ENCODE measurements at places on chromosomes 4 and X. TPM values are rescaled to one million over a fixed set of nuclear protein-coding genes. Genes with fewer than 3 reads are reported as not detected.

DDIT4L gene
- 0.56 TPM for total RNA-seq

SLC34A2 gene
- not detected for total RNA-seq

SPANXA2 gene
- not detected for total RNA-seq

UGT8 gene
- not detected for total RNA-seq

DNA sequence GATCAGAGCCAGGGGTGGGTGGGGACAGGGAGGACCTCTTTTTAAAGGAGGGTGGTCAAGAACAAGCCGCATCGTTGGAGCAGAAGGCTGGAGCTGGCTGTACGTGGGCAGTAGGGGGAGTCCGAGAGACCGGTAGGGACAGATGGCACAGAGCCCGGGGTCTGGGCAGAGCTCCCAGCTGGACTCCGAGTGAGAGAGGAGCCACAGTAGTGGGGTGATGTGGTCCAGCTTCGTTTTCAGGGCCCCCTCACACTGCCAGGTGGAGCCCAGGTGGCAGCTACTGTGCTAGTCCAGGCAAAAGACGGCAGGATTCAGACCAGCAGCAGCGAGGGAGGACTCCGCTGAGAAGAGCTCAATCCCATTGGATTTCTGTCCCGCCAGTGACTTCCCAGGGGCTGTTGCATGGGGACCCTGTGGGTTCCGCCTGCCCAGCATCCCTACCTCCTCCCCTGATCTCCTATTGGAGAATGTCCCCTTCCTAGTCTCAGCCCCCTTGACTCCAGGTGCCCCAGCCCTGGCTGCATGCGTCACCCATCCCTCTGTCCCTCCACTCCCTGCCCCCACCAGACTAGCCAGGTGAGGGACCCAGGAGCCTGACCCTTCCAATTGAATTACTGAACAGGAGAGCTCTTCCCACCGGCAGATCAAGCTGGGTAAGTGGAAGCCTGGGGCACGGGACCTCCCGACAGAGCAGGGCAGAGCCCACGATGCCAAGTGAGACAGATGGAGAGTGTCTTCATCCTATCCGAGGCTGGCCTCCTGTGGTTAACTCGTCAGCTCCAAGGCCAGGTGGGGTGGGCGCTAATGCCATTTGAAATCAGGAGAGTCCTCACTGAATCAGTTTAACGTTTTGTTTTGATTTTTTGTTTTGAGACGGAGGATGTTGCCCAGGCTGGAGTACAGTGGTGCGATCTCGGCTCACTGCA, 2.9 kb downstream of the ARHGAP4 start:
- H3K27me3 ChIP-seq: no peaks in the 10 kb centered on the region
- DNase-seq: peak; percentile 60
- H3K4me1 ChIP-seq: peaks cover 25% of the 10 kb centered on the region

DNA sequence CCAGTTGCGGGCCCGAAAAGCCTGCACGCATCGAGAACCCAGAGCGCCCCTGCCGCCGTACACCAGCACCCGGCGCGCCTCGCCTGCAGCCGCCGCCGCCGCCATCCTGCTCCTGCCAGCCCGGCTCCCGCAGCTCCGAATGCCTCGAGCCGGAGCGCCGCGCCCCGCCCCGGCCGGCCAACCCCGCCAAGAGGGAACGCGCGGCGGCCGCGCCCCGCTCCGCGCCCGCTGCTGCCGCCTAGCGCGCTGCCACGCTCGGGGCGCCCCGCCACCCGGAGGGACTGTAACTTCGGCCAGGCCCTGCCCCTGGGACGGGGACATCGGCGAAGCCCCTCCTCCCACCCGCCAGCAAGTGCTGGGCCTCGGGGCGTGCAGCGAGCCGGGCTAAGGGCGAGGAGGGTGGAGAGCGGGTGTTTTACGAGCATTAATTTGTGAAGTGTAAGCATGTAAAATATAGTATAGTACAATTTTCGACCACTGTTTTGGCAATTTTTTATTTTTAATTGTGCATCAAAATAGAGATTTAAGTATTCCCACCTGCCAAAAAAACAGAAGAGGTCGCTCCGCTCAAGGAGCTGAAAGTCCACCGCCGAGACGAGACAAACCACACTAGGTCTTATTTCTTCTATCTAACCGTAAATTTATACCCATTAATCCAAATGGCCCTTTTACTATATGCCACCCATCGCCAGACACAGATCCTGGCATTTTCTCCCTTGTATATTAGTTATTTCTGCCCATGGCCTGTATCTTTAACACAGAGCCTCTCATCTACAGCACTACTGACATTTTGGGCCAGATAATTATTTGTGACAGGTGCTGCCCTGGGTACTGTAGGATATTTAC, at the start of gene QDPR:
QDPR (minus strand) TSS at position 141 of the 846 bp plus-strand sequence; CDS start at position 105, 36 bp downstream.
- peaks cover 18% of the 10 kb centered on the region for H3K4me1 ChIP-seq
- H3K27ac ChIP-seq: peak within 1 kb of the TSS; percentile 91
- peak; percentile 92 for DNase-seq
- peaks cover 14% of the 10 kb centered on the region for H3K36me3 ChIP-seq
- peaks cover 11% of the 10 kb centered on the region for H3K27me3 ChIP-seq

GRCh38 chr4:165709973-165710526, 163.0 kb upstream of the TLL1 start:
- H3K4me3 ChIP-seq: no peak overlapping the region
- H3K27ac ChIP-seq: no peak overlapping the region
- H3K36me3 ChIP-seq: no peaks in the 10 kb centered on the region
- DNase-seq: no peak

DNA sequence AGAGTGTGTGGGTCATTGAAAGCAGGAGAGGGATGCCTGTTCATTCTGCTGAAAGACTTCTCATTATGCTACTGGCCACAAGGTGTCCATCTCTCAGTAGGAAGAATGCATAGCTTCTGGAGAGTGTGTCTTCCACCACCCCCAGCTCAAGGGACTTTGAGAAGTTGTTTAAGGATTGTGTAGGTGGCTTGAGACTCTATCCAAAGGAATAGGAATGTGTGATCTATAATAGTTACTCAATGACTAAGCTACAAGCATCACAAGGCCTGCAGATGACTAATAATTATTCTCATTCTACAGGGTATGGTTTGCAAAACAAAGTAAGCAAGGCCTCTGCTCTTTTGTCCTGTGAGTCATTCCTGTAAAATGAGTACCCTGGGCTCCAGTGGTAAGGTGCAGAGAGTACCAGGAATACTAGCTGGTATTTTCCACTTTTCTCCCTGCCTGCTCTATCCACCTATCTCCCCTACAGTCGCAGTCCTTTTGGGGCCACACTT, 279.8 kb upstream of the BOD1L1 start:
- no peaks in the 10 kb centered on the region for H3K4me1 ChIP-seq
- H3K27me3 ChIP-seq: no peaks in the 10 kb centered on the region
- H3K36me3 ChIP-seq: no peaks in the 10 kb centered on the region
- H3K4me3 ChIP-seq: no peak overlapping the region
- DNase-seq: no peak

DNA sequence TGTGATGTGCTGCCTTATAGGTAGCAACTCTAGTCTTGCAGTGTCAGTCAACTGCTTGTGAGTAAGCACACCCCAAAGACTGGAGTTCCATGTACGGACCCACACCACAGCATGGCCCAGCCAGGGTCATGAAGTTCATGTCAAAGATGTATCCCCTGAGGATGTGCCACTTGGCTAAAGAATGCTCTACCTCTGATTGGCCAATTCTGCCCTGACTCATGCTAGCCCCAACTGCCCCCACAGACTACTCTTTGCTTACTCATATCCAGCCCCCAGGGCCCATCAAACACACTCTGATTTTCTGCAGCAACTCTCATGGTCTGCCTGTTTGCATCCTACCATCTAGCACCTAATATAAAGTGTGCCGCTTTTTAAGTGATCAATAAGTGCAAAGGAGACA, 62.5 kb downstream of the CHRDL1 start:
- no peak overlapping the region for H3K4me3 ChIP-seq
- H3K36me3 ChIP-seq: no peaks in the 10 kb centered on the region

DNA sequence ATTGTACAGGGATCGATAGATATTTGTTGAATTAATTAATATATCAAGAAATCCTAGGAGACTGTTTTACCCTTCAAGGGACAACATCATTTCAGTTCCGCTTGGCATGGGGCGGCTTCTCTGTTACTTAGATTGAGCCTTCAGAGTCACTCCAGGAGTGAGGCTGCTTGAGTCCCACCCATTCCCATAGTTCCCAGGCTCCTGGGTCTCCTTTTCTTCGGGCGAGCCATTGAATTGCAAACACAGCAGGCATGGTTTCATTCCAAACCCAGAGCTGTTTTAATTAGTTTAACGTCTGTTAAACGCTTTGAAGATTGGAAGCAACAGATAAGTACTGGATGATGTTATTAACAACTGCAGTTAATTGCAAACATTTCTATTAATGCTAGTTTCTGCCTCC, 571 bp upstream of the EDA start:
- DNase-seq: peak; percentile 48
- peak overlapping the region; percentile 72 for H3K4me3 ChIP-seq
- no peak overlapping the region for H3K27ac ChIP-seq
- H3K4me1 ChIP-seq: peaks cover 7% of the 10 kb centered on the region
- peaks cover 12% of the 10 kb centered on the region for H3K27me3 ChIP-seq

DNA sequence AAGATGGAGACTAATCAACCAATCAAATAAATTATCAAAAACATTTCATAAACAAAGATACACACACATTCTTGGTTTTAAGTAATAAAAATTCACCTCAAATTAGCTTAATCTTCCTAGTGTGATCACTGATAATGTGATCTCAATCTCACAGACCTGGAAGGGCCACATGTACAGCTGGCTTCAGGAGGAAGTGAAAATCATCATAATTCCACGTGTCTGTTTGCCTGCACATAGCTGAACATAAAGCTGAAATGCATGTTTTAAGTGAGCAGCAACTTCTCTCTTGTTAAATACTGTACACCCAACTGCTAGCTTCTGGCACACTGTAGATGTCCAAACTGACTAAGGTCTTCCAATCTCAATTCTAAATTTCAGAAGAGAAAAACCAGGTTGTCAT, 53.8 kb downstream of the ARHGAP6 start:
- H3K36me3 ChIP-seq: no peaks in the 10 kb centered on the region
- no peak overlapping the region for H3K27ac ChIP-seq
- peaks cover 2% of the 10 kb centered on the region for H3K27me3 ChIP-seq
- no peaks in the 10 kb centered on the region for H3K4me1 ChIP-seq
- no peak for DNase-seq

DNA sequence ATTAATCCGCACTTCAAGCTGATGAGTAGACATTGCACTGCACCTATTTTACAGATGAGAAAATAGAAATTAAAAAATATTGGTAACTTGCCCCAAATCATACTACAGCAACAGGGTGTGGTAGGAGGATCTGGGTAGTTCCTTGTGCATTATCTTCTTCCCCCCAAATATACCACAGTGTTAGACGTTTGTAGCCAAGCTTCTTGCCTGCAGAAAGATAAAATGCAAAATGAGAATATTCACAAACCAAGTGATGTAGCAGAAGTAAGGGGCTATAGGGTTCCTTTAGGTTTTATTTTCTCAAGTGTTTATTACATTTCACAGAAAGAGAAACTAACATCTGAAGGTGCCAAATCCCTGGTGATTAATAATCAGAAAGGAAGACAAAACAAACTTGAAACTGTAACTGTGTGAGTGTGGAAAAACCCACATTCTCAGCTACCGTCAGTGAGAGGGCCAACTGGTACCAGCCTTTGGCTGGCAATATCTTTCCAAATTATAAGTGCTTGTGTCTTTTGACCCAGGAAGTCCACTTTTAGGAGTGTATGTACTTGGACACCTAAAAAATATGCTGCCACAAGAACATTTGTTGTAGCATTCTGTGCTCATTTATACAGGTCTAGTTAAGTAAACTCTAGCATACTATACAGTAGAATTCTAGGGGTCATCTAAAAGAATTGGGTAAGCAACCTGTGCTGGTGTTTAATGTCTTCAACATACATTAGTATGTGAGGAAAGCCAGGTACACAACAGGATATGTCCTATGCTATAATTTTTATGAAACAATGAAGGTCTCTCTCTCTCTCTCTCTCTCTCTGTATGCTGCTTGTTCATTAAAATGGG, 6.7 kb upstream of the CD38 start:
- peaks cover 62% of the 10 kb centered on the region for H3K4me1 ChIP-seq
- H3K27me3 ChIP-seq: no peaks in the 10 kb centered on the region
- peak overlapping the region; percentile 54 for H3K4me3 ChIP-seq
- H3K27ac ChIP-seq: peak overlapping the region; percentile 80
- peak; percentile 83 for DNase-seq
- H3K36me3 ChIP-seq: peaks cover 3% of the 10 kb centered on the region

GRCh38 chr4:67770422-67770821, 16.2 kb upstream of the GNRHR start:
- no peaks in the 10 kb centered on the region for H3K36me3 ChIP-seq
- no peaks in the 10 kb centered on the region for H3K27me3 ChIP-seq
- DNase-seq: no peak
- no peaks in the 10 kb centered on the region for H3K4me1 ChIP-seq

GRCh38 chrX:154002215-154002719, 17.4 kb downstream of the IRAK1 start:
- DNase-seq: peak; percentile 75
- no peaks in the 10 kb centered on the region for H3K27me3 ChIP-seq
- H3K36me3 ChIP-seq: peaks cover 14% of the 10 kb centered on the region
- H3K4me3 ChIP-seq: peak overlapping the region; percentile 62

- H3K36me3 ChIP-seq: peaks cover 5% of the 10 kb centered on the region
- H3K4me3 ChIP-seq: peak overlapping the region; percentile 96
- no peaks in the 10 kb centered on the region for H3K27me3 ChIP-seq
- peak overlapping the region; percentile 59 for H3K27ac ChIP-seq
- no peak for DNase-seq
- H3K4me1 ChIP-seq: peaks cover 25% of the 10 kb centered on the region
These were observed 1.1 kb downstream of the HTT start for GRCh38 chr4:3075652-3075981.
